ENCODE measurements at places on chromosomes 16 and 17.
A peak's percentile ranks its signal among the peaks of the same experiment; 100 is the strongest.

DNA sequence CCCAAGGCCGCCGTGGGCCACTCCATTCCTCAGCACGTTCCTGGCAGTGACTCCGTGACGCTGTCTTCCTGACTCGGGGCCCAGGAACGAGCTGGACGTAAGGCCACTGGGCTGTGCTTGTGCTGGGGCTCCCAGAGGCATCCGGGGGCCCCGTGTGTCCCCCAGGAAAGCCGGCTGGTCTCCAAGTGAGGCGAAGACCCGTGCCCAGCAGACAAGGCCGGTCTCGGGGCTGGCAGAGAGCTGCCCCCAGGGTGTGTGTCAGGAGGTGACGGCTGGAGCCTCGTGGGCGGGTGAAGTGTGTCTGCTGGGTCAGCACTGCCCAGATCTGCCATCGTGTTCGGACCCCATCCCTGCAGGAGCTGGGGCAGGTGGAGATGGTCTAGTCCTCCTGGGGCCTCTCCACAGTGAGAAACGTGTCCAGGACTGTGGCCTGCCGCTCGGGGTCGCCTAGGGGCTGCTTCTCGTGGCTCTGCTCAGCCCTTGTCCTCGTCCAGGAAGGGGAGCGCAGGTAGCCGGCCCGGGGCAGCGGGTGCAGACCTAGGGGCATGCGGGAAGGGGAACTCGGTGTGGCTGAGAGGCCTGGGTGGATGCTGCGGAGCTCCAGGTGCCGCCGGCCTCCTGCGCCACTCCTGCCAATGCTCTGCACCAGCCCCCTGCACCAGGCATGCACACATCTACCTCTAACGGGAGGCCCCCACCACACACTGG is 13.1 kb downstream of the DBNDD1 start:
- no peak for DNase-seq

- DNase-seq = no peak
These were observed 4.1 kb upstream of the SSTR5 start for GRCh38 chr16:1068451-1068850.

GRCh38 chr17:2707721-2708584 is 3.6 kb downstream of the CLUH start:
- DNase-seq = peak; percentile 47

DNA sequence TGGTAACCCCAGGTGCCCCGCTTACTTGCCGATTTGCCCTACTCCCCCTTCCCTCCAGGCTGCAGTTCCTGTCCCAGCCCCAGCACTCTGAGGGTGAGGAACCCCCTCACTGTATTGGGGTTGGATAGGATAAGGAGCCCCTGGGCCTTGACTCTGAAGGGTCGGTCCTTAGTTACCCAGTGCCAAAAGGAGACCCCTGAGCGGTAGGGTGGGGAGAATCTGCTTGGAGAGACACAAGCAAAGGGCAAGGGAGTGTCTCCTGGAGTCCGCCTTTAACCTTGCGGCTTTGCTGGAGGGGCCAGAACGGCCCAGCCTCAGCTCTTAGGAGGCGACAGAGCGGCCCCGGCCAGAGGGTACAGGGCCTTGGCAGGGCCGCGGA is 13.0 kb downstream of the CARD14 start:
- no peak for DNase-seq

DNA sequence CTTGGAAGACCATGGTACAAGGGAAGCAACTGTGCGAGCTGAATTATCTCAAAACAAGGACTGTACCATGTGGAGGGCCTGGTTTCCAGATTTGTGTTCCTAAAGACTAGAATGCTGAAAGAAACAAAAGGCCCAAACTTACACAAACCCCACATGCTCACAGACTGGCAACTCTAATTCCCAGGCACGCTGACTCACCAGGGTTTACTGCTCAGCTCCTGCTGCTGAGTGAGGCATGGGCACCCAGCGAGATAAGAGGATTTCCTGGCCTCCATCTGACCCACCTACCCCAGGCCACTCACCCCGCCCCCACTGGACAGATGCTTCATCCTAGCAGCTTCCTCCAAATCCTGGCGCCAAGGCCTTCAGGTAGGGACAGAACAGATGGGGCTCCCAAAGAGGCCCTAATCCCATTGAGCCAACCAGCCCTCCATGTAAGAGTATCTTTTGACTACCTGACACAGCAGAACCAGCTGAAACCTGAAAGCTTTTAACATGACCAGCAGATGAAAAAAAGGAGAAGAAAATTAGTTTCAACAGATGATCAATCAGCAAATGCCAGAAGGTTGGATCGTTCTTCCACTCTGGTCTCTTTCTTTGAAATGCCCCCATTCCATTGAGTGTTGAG is 33.9 kb downstream of the DCUN1D3 start:
- DNase-seq = peak; percentile 77

DNA sequence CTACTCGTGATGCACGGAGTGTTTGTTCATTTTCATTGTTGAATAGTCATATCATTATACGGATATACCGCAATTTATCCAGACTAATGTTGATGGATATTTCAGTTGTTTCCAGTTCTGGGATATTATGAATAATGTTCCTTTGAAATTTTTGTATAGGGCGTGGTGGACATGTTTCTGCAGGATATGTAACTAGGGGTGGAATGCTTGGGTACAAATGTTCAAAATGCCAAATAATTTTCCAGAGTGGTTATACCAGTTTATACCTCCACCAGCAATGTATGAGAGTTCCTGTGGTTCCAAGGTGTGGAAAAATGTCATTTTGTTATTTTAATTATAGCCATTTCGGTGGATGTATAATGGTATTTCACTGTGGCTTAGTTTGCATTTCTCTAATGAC is 53.6 kb downstream of the NUP88 start:
- DNase-seq = no peak

DNA sequence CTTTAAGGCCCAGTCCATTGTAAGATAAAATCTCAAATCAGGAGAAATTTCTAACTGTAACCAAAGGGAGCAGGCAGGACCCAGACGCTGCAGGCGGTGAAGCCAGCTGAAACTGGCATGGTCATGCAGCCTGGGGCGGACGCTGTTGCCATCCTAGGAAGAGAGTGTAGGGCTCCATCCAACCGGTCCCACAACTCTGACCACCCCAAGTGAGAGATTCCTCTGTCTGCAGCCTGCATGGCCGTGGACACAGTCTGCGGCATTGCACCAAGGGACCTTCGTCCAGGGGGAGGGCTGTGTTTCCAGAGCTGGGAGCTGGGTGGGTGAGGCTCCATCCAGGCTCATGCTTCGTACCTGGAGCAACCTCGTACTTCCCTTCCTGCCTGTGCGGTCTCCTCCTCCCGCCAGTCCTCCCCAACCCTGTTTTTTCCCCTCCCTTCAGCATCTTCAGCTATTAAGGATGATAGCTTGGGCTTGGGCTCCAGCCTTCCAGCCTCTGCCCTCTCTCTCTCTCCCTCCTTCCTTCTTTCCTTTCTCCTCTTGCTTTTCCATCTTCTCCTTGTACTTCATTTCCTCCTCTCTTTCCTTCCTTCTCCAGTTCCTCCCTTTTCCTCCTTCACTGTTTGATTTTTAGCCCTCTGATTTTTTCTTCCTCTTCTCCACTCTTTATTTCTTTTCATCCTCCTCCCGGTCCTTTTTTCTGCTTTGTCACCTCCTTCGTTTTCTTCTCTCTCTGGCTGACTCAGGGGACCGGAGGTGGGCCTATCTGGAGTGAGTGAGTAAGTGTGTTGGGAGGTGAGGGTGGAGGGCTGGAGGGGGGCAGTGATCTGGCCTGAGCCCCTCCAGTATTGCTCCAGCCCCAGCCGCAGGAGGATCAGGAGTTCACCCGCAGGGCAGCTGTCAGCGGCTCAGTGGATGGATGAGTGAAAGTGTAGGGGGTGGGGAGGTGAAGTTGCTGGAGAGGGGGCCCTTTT is 17.0 kb upstream of the LHX1 start:
- DNase-seq = peak; percentile 73

- DNase-seq = no peak
These were observed 271.1 kb upstream of the CCL2 start for GRCh38 chr17:33983824-33984574.

DNA sequence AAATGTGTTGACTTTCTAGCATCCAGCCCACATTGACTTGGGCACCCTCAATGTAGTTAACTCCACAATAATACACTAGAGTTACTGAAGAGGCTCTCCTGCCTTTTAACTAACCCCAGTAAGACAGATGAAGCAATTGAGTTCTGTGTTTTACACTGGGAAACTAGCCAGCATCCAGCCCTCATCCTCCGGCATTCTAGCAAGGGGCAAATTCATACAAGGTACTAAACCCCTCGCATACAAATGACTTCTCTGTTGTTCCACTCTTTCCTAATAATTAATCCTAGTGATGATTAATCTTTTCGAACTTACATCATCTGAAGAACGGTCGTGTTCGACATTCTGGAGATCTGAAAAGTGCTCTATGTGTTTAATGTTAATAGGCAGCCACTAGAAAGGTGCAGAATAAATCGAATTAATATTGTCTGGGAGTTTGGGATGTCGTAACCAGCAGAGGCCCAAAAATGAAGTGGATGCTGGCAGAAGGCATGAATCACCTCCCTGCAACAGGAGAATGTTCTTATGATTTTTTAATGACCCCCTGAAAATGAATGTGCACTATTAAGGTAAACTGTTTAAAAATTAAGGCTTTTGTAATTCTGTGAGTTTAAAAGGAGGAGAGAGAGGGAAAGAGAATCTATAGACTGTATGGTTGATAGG is 249.4 kb downstream of the SNX29 start:
- DNase-seq = no peak

Data from ELR (cell line).